GM23248 (cell line): ENCODE measurements at places on chromosomes 7 and 10.

DNA sequence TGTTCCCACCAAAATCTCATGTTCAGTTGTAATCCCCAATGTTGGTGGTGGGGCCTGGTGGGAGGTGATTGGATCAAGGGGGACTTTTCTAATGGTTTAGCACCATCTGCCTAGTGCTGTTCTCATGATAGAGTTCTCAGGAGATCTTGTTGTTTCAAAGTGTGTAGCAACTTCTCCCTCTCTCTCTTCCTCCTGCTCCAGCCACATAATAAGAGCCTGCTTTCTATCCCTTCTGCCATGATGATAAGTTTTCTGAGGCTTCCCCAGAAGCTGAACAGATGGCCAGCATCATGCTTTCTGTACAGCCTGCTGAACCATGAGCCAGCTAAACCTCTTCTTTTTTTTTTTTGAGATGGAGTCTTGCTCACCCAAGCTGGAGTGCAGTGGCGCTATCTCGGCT lies 910.6 kb downstream of the KCNMA1 start:
- DNase-seq: no peak

DNA sequence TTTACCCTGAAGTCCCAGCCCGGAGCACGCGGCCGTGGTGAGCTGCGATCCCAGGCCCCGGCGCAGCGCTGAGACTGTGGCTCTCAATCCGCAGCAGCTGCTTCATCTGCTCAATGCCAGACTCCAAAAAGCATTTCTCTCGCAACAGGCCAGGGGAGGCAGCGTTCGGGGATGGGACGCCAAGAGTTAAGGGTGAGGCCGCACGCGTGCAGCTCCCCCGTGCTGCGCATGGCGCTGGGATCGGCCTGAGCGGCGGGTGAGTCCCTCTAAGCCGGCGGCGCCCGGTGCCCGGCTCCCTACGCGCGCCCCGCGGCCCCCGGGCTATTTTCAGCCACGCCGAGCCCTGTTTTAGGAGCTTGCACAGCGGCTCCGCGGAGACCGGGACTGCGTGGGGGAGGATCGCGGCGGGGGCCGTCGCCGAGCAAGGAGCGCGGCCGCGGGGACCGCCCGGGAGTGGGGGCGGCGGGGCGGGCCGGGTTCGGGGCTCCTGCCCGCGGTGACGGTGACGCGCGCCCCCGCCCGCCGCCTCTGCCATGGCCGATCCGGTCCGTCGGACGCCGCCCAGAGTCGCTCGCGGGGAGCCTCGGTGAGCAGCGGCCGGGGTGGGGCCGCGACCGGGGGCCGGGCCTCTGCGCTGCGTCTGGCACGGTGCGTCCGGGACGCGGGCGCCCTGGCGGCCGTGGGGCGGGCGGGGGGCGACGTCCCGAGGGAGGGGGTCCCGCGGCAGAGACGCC lies 29.4 kb upstream of the JAKMIP3 start:
- DNase-seq: peak; percentile 54

DNA sequence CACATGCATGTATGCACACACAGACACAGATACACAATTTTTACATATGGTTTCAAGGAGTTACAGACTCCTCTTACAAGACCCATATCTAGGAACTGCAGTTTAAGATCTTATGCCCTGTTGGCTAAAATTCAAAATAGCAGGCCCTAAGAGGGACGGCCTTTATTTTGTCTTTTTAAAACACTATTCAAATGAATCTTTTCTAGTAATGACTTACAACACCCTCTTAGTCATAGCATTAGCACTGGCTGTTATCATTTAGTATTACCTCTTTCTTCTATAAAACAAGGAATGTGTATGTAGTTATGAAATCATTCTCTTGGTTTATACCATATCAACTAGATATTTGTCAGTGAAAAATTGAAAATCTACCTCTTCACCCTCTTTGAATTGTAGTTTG lies 15.3 kb downstream of the PAPSS2 start:
- peak; percentile 57 for DNase-seq

DNA sequence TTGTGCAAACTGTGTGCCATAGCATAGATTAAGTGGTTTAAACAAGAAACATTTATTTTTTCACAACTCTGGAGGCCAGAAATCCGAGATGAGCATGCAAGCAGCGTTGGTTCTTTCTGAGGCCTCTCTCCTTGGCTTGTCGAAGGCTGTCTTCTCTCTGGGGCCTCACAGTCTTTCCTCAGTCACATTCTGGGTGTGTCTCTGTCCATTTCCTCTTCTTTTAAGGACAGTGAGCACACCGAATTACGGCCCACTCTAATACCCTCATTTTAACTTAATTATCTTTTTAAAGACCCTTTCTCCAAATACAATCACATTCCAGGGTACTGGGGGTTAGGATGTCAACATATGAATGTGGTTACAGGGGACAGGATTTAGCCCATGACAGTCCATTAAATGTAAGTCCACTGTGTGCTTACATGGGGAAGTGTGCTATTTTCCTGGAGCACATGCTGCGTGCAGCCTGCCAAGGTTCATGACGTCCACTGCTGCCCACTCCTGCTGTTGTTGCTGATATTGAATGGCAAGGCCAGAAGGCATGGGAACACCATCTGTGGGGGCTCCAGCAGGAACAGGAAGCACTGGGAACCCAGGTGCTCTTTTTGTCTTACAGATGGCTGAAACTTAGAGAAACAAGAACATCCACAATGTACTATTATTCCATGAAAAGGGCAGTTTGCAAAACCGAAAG lies 365.5 kb downstream of the GALNT17 start:
- DNase-seq: no peak

GRCh38 chr7:140732416-140732815 lies 35.9 kb downstream of the NDUFB2 start:
- no peak for DNase-seq

DNA sequence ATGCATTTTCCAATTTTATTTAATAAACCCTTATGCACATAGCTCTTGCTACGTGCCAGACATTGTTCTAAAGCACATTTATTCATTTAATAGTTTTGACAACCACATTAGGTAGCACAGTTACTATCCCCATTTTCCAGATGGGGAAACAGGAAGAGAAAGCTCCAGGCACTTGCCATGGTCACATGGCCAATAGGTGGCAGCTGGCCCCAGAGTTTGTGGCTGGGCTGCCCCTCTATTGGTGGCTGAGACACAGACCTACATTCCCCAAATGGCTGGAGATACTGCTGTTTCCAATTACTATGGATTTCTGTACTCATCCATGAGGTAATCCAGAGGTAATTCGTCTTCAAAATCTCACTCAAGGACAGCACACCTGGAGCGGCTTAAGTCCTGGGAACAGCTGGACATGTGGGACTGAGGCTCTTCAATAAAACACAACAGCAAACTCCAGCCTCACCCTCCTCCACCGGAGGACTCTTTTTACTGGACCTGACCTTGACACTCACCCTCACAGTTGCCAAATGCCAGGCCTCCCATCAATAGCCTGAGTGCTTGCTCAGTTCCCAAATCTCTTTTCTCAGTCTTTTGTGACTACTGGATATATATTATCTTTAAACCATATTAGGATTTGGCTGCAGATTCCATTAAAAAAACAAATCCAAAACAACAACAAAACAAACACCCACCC lies 106.1 kb downstream of the CLEC2L start:
- DNase-seq: peak; percentile 7

DNA sequence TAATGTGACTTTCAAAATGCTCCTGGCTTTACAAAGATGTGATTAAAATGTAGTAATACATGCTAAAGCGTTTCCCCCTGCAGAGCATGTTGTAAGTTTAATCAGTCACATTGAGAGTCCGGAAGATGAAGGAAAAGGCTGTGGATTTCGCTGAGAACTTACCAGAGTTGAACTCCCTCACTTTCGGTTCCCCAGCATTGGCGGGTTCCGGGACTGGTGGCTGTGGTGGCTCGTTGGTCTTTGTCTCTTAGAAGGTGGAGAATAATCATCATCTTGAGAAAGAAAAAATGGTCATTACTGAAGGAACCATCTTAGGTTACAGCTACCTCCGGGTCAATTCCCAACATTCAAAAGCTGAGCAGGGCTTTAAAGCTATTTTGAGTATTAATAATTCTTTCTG lies 9.6 kb upstream of the NUPR2 start:
- DNase-seq: no peak

DNA sequence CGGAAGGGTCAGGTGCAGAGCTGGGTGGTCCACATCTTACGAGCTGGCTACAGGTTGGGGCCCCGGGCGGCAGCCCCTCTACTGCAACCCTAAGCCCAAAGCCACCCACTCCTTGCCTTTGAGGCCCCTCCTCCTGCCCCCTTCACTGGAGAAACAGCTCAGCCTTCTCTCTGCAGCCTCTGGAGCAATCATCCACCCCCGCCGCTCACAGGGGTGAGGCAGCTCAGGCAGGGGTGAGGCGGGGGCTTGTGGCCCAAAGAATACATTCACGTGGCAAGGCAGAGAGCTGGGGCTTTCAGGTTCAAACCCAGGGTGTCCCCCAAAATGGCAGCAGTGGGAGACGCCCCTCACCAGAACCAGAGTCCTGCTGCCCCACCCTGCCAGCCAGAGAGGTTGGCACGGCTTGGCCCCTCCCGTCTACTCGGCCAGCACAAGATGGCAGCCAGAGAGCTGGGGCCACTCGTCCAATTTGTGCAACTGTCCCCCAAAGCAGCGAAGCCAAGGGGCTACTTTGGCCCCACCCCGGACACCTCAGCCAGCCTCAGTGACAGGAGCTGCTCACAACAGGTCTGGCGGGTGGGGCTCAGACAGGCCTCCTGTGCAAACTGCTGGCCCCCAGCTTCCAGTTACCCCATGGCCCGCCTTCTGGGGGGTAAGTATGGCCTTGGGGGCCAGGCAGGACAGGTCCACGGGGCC lies 7.2 kb downstream of the GNB2 start:
- DNase-seq: peak; percentile 25

DNA sequence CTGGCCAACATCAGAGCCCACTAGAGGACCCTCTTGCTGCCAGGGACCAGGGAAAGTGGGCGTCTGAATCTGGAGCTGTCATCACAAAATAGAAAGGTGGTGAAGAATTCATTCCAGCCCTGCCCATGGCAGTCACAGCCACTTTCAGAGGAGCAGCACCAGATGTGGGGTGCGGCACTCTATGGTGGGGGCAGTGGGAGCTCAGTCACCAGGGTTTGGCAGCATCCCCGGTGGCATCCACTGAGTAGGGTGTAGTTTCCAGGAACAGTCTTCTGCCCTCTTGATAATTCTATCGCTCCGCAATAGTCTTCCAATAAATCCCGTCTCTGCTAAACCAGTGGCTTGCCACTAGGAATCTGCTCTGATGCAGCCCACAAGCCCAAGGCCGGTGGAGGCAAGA lies 108.5 kb upstream of the TCF7L2 start:
- DNase-seq: no peak

DNA sequence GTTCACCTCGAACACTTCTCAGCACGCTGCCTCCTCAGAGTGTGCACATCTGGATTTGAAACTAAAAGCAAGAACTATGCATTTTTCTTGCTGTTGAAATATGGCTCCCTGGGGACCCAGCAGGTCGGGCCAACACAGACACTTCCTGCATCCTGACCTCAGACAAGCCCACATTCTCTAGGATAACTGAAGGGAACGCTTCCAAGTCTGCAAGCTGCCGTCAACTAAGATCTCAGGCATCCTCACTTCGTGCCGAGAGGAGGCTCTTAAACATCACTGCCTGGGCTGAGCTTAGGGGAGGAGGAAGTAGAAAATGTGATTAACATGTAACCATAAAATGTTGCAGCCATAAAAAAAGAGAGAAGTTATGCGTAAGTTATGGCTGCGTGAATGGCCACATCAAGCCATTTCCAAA lies 65.5 kb downstream of the PYROXD2 start:
- peak; percentile 100 for DNase-seq

DNA sequence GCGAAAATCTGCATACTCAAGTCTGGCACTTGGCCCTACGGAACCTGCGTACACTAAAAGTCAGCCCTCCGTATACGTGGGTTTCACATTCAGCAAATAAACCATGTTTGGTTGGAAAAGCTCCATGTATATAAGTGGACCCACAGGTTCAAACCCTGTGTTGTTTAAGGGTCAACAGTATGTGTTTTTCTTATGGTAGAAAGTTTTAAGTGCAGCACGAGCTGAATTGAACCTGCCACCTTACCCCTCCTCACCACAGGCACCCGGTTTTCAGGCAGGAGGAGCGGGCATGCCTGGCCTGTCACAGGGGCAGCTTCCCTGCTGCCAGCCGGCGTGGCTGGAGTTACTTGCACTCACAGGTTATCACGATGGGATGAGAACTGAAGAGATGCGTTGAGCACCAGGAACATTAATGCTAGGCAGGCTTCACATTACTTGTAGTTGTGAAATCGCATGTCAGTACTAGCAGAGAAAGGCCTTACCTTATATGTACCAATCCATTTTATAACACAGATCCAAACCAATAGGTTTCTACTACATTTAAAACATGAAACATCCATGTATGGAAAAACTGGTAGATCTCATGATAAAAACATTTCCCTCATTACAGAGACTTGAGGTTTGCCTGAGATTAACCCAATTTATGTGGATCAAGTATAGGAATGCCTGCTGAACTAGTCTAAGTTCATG lies 12.9 kb downstream of the INSIG1 start:
- no peak for DNase-seq

GRCh38 chr7:29505931-29506330 lies 57.7 kb upstream of the PRR15 start:
- DNase-seq: no peak

DNA sequence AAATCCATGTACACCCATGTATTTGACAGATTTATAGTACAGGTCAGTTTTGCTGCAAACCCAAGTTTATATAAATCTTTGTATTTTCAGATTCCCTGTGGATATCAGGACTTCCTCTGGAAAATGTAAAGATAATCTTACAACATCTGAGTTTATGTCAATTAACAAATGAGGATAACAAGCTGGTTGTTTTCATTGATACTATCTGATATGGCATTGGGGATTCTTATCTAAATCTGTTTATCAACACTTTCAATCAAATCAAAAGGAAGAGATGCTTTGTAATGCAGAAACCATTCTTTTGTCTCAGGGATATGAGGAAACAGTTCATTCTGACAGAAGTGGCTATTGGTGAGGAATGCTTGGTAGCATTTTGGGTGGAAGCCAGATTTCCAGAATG lies 64.9 kb upstream of the FAM204A start:
- DNase-seq: no peak

DNA sequence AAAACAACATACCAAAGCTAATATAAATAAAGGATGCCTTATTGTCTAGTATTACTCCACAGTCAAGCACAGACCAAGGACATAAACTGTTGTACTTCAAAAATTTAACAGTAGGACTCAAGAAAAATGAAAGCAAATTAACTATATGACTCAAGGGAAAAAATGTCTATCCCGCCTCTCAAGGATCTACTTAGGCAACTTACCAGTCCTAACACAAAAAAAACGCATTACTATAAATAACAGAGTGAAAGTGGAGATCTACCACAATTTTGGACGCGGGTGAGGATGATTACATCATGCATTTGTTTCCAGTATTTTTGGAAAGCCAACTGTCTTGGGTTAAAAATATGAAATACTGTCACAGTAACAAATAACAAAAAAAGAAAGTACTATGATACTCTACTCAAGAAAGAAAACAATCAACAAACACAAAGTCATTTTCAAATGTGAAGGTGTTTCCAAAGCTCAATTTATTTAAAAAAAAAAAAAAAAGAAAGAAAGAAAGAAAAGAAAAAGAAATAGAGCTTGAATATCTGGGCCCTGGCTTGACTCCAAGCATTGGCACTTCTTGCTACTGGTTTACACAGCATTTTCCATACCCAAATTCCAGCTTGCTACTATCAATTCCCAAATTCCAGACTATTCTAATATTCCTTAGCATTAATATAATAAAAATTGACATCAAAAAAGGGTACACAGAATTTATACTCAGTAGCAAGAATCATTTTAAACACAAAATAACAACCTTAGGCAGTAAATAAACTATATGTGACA lies 99.4 kb downstream of the RSU1 start:
- peak; percentile 87 for DNase-seq
